COLO829 (cell line): ENCODE measurements at places on chromosomes 3 and 15.

GRCh38 chr15:92578096-92578835 is 77.3 kb downstream of the FAM174B start:
- no peak for DNase-seq

GRCh38 chr15:69812861-69813261 is 284.9 kb downstream of the TLE3 start:
- no peak for DNase-seq

GRCh38 chr3:46935168-46935858 is 41.2 kb downstream of the CCDC12 start:
- peak; percentile 97 for DNase-seq

DNA sequence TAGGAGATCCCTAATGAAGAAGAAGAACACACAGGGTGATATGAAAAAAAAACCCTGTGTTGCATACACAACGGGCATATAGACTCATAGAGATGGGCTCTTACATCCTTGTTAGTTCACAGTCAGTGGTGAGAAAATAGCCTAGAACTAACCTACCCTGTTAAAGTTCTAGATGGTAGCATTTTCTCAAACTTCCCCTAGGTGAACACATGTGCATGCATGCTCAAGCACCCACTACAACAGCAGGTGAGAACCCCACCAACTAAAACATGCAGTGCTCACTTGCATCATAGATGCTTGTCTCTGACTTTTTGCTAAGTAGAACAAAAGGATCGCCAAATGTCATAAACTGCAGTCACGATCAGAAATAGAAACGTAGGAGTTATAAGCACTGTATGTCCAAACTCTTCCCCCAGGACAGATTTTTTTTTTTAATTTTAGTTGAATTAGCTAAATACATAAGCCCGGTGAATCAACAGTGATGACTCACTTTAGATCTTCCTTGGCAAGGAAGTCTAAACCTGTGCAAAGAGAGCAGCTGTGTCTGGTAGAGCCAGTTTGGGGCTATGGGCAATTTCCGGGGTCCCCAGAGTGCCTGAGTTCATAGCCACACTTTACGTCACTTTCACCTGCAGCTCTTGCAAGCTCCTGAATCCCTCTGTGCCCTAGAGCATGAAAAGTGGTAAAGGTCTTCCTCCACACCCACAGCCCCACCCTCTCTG is 96.2 kb upstream of the SEMA6D start:
- DNase-seq: no peak

GRCh38 chr3:174957081-174957480 is 97.9 kb downstream of the NAALADL2 start:
- DNase-seq: no peak

- DNase-seq: no peak
Measured at GRCh38 chr3:178802259-178802658, 266.0 kb downstream of the KCNMB2 start.

DNA sequence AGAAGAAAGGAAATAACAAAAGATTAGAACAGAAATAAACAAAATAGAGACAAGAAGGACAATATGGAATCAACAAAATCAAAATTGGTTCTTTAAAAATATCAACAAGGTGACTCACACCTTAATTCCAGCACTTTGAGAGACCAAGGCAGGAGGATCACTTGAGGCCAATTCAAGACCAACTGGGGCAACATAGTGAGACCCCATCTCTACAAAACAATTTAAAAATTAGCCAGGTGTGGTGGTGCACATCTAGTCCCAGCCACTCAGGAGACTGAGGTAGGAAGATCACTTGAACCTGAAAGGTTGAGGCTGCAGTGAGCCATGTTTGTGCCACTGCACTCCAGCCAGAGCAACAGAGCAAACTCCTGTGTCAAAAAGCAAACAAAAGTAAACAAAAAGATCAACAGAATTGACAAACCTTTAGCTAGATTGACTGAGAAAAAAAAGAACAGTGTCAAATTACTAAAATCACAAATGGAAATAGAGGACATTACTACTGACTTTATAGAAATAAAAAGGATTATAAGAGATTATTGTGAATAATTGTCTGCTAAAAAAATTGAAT is 190.7 kb upstream of the CGNL1 start:
- no peak for DNase-seq
